ENCODE measurements at places on chromosomes 5 and 9. TPM values are rescaled to one million over a fixed set of nuclear protein-coding genes. Genes with fewer than 3 reads are reported as not detected.

The SPAAR gene
- polyA plus RNA-seq = 0.27 TPM

GRCh38 chr5:67095346-67096171 lies 101.0 kb downstream of the CD180 start:
- no peak for DNase-seq

The PPWD1 gene
- polyA plus RNA-seq = 14.1 TPM

- DNase-seq = no peak
These were observed 780.3 kb downstream of the KCTD16 start for GRCh38 chr5:144950996-144951395.

DNA sequence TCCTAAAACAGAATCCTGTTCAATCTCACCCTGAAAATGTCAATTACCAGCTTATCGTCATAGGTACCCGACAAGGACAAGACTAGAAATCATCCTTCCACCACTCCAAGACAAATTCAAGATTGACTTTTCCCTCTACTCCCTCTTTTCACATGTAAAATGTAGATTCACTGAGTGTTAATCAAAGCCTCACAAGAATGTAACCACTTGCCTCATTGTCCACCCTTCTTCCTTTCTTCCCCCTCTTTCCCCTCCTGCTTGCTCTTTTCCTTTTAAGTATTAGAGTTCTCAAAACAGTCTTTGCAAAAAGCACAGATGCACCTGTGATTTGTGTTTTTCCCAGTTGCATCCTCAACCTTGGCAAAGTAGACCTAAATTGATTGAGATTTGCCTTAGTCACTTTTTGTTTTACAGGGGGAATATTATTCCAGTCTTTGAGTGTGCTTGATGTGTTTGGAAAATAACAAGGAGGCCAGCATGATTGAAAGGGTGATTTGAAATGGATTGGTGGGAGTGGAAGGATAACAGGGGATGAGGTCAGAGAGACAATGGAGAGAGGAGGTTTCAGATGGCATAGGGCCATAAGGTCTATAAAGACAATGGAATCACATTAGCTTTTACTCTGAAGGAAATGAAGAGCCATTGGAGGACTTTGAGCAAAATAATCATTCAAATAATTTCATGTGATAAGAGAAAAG lies 231.3 kb upstream of the TYRP1 start:
- DNase-seq = no peak

DNA sequence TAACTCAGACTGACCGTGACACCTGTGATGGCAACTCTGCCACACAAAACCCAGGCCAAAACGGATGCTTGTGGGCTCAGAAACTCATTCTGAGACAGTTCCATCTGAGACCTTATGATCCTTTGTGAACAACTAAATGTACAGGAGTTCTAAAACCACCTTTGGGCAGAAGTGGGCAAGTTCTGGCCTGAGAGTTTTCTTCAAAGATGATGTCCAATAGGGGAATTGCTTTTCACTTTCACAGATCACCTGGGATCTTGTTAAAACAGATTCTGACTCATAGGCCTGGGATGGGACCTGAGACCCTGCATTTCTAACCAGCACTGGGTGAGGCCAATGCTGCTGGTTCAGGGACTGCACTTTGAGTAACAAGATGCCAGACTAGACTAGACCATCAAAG lies 67.8 kb upstream of the SLC25A51 start:
- no peak for DNase-seq

GRCh38 chr5:150411245-150411979 lies 1.3 kb downstream of the CD74 start:
- DNase-seq = no peak

DNA sequence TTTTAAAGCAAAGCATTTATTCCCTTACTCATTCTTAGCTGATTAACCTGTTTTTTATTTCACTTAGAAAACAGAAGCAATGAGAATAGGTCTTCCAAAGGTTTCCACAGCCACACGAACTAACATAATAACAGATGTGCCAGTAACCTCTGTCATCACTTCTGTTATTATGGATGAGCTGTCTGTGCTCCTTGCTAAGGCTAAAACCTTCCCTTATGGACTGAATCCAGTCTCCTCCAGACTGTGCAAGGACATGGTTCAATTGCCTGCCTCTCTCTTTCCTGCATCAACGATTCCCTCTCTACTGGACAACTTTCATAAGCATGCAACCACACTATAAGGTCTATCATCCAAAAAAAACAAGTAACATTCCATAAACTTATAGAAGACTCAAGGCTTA lies 1446.2 kb downstream of the MAT2B start:
- DNase-seq = no peak

The IFNA21 gene
- not detected for polyA plus RNA-seq

The GRIA1 gene
- polyA plus RNA-seq = 0.42 TPM

The ANKRD34B gene
- not detected for polyA plus RNA-seq

- DNase-seq = no peak
These were observed 9.8 kb downstream of the KIF4B start for GRCh38 chr5:155023320-155023719.

GRCh38 chr9:95609426-95609825 lies 92.7 kb upstream of the PTCH1 start:
- no peak for DNase-seq

DNA sequence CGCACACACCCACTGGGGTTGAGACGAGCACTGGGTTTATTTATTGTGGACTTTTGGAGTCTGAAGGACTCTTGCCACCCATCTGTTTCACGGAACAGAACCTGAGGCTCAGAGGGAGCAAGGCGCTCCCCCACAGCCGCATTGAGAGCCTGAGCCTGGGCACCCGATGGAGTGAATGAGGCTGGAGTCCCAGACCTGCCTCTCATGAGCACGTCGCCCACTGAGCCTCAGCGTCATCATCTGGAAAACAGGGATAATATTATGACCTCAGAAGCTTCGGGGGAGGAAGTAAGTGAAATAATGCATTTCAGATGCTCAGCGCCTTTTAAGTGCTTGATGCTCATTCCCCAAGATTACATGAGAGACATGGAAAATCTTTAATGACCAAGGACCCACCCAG lies 5.5 kb downstream of the NEK6 start:
- DNase-seq = no peak

GRCh38 chr5:7422316-7423106 lies 26.6 kb downstream of the ADCY2 start:
- no peak for DNase-seq

The AFAP1L1 gene
- 2.6 TPM for polyA plus RNA-seq

The LMX1B gene
- polyA plus RNA-seq = not detected

The PCA3 gene
- not detected for polyA plus RNA-seq

DNA sequence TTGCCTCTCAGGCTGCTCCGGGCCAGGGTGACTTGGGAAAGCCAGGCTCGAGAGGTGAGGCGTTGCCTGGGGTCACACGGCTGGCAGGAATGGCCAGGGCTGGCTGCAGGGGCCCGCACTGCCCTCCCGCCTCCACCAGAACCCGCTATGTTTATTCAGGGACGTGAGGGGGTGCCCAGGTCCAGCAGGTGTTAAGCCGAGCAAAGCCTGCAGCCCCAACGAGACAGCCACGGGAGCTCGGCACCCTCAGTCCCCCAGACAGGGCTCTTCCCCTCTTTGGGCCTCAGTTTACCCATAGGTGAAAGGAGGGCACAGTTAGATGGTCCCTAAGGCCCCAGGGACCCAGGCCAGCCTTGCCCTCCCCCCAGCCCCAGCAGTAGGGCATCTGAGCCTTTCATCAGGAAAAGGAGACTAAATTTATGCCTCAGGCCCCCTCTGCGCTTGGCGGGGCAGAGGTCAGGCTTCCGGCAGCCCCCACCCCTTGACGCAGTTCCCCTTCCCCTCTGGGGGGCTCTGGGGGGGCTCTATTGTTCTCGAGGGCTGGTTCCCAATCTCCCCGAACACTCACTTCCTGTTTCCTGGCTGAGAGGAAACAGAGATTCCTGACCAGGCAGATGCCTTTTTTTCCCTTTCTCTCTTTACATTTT lies 7.1 kb upstream of the EGFL7 start:
- no peak for DNase-seq

GRCh38 chr5:15808577-15808976 lies 308.6 kb downstream of the FBXL7 start:
- no peak for DNase-seq

DNA sequence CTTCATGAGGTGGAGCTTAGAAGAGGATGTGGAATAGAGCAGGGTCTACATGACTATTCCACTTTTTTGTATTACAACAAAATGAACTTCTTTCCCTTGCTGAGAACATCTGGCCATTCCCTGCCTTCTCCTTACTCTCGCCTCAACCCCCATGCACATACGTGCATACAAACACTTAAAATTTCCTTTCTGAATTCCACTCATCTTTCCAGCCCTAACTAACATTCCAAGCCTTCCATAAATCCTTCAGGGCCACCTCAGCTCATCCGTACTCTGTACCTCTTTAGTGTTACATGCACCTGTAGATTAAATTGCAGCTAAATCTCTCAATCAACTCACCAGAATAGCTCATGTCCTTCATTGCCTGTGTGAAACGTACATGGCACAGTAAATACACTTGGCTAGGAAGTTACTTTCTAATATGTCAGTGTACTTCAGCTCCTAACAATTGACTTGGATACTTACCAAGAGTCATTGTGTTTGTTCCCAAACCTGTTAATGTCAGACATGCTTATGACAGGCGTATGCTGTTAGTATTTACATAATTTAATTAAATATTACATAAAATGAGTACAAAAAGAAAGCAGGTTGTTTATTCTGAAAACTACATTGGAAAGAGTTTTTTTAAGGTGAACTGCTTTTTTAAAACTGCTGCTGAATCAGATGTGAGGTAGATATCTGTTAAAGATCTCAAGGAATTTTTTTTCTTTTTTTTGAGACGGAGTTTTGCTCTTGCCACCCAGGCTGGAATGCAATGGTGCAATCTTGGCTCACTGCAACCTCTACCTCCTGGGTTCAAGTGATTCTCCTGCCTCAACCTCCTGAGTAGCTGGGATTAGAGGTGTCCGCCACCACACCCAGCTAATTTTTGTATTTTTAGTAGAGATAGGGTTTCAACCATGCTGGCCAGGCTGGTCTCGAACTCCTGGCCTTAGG lies 55.7 kb downstream of the GLIS3 start:
- no peak for DNase-seq

DNA sequence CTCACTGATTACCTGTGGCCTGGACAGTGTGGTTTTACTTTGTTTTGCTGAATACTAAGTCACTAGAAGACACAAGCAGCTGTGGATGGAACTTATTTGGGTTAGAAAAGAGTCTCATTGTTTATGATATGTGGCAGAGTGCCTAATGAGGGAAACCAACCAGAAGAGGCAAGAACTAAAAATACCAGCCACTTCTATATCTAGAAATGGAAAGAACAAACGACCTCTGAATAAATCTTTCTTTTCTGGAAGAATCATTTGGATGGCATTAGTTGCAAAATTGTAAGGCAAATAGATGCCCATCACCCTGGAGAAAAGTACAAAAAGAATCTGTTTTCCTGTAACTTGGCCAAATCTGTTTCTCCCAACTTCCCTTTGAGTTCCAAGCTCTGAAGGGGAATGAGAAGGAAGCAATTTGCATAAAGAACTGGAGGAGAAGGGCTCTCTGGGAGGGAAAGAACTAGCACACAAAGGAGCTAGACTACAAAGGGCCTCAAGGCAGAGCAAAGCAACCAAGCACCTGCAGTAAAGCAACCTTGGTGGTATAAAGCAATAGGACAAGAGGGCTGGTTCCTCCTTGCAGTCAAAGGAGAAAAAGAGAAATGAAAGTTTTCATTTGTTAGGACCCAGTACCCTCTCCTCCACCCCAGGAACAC lies 455.4 kb downstream of the CAAP1 start:
- DNase-seq = no peak

- DNase-seq = no peak
These were observed 7.4 kb downstream of the NPR2 start for GRCh38 chr9:35798658-35799374.

The TRPM3 gene
- 0.01 TPM for polyA plus RNA-seq

GRCh38 chr9:136695435-136695895 lies 8.2 kb upstream of the AGPAT2 start:
- DNase-seq = no peak

The SPEF2 gene
- 2.3 TPM for polyA plus RNA-seq

- DNase-seq = no peak
These were observed 93.9 kb downstream of the DAB2IP start for GRCh38 chr9:121745396-121745695.

DNA sequence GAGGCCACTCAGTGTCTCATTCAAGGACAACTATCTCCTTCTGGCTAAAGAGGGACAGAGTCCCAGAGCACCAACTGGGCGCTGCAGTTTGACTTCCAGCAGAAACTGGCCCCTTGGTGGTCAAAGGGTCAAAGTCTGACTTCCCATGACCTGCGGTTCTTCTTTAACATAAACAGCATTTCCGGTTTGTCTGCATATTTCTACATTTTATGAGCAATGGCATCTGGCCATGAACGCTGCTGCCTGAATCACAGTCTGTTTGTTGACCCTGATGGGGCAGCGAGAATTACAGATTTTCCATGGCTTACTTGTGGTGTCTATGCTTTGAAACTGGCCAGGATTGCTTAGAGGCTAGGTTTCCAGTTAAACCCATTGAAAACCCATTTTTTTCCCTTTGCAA lies 1.3 kb downstream of the TNFSF15 start:
- peak; percentile 38 for DNase-seq

GRCh38 chr9:26710008-26710407 lies 182.6 kb downstream of the CAAP1 start:
- no peak for DNase-seq

- DNase-seq = no peak
These were observed 164.4 kb downstream of the DAB2IP start for GRCh38 chr9:121815546-121816448.

GRCh38 chr5:66814146-66814991 lies 218.2 kb downstream of the MAST4 start:
- no peak for DNase-seq

- no peak for DNase-seq
These were observed 25.4 kb downstream of the RGMB start for GRCh38 chr5:98798847-98799246.

The MAP1B gene
- 56.3 TPM for polyA plus RNA-seq

- DNase-seq = no peak
These were observed 58.2 kb downstream of the GADD45G start for GRCh38 chr9:89662718-89663613.

- peak; percentile 29 for DNase-seq
These were observed 30.8 kb downstream of the CD180 start for GRCh38 chr5:67165526-67166459.

The PDGFRB gene
- 118 TPM for polyA plus RNA-seq

DNA sequence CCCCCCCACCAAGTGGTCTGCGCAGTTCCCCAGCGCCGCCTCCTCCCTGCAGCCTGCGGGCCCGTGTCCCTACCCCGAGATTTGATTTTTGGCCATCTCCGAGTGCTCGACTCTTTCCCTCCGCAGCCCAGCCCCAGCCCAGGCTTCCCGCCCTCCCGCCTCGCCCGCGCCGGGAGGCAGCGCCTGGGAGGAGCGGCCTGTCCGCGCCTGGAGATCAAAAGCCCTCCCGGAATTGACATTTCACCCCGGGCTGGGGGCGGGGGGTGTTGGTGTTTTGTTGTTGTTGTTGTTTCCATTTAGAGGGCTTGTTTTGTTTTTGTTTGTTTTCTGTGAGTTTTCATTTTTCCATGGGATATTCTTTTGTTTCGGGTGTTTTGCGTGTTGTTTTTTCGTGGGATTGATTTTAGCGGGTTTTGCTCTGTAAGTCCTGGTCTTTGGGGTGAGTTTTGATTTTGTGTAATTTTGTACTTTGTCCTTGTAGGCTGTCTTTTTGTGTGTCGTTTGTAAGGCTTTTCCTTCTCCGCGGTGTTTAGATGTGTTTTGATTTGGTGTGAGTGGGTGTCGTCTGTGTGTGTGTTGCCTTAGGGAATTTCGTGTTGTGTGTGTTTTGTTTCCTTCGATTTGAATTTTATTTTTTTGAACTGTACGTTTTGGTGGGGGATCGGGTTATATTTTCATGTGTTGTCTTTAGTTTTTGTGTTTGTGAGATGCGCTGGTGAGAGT lies 1.7 kb upstream of the PAX5 start:
- no peak for DNase-seq

GRCh38 chr5:136014049-136015002 lies 14.5 kb upstream of the TGFBI start:
- no peak for DNase-seq

GRCh38 chr5:68395302-68395701 lies 179.7 kb downstream of the PIK3R1 start:
- DNase-seq = no peak
